ENCODE measurements at places on chromosomes 16 and 17.
A peak's percentile ranks its signal among the peaks of the same experiment; 100 is the strongest.

DNA sequence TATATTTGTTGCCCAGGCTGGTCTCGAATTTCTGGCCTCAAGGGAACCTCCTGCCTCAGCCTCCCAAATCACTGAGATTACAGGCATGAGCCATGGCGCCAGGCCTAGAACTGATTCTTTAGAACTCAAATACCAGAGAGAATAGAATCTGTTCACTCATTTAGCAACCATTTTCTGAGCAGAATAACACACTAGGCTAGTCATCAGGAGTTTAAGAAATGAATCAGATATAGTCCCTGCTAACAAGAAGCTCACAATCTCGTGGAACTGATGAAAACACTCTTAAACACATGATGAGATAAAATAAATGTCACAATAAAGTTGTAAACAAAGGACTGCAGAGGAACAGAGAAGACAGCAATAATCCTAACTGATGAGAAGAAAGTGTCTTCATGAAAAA lies 55.8 kb upstream of the ADCY9 start:
- no peak for DNase-seq

DNA sequence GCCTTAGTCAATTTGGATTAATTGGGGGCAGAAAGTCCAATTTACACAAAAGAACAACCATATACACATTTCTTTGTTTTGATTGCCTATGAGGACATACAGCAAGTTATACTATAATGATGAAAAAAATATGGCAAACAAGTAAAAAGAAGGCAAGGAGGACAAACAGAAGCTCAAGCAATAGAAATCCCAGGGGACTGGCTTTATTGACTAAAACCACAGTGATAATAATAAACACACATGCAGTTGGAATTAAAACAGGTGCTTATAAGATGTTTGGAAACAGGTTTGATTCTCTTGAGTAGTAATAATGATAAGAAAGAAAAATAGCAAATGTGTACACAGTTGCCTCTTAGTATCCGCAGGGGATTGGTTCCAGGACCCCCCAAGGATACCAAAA lies 176.4 kb downstream of the SHISA9 start:
- no peak for DNase-seq

DNA sequence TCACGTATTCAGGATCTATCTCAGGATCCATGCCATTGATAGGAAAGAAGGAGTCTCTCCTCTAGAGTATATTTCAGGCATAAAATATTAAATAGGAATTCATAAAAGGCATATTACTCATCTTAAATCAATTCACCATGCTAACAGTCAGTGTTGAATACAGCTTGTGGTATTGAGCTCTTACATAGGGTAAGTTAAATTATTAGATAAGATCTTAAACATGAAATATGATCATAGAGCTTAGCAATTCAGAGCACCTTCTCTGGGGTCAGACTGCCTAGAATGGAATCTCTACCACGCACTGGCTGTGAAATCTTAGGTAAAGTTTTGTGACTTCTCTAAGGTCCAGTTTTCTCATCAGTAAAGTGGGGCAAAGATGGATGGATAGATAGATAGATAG lies 20.7 kb downstream of the MARCHF10 start:
- DNase-seq: no peak

GRCh38 chr17:62572488-62572887 lies 55.0 kb upstream of the MRC2 start:
- DNase-seq: no peak

- DNase-seq: no peak
Measured at GRCh38 chr17:73823684-73824083, 179.4 kb upstream of the SDK2 start.

DNA sequence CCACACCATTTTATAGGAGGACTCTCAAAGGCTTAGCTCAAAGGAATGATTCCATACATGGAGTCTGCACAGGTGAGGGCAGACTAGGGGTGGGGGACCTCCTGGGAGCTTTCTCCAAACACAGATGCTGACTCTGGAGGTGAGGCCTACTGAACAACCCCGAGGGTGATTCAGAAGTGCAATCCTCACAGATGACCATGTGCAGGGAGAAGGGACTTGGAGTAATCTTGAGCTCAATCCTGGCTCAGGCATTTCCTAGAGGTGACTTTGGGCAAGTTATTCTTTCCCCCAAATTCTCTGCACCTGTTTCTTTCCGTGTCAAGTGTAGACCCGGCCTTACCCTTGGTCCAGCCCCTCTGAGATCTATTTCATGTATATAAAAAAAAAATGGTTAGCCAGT lies 401.5 kb downstream of the SLC39A11 start:
- DNase-seq: no peak

DNA sequence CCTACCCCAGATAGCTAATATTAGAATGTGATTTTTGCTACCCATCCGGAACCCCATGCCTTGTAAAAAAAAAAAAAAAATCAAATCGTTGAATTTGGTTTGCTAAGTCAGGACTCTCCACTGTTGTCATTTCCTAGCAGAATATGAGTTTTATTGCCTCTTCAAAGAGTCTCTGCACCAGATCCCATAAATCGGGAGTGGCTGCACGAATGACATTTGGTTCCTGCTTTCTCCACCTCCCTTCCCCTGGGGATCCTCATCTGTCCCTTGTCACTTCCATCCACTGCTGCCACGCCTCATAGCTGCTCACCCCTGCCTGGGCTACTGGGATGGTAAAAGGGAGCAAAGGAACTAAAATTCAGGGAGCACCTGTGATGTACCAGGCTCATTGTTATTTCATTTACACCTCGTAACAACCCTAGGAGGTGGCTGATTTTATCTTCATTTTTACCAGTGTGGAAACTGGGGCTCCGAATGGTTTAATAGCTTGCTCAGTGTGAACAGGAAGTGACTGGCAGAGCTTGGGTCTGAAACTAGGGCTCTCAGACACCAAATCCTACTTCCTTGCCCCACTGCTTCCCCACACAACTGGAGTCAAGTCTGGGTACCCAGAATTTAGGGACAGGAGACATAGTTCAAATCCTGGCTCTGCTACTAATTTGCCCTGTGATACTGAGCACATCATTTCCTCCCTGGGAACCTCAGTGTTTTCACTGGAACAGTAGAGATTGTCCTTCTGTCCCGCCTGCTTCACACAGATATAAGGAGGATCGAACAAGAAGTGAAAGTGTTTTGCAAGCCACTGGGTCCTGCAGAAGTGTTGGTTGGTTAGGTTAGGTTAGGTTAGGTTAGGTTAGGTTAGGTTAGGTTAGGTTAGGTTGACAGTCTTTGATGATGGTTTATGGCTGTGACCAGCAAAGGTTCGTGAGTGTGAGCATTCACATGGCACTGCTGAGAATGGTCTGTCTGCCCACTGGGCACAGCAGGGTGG lies 585 bp upstream of the KRT36 start:
- no peak for DNase-seq

DNA sequence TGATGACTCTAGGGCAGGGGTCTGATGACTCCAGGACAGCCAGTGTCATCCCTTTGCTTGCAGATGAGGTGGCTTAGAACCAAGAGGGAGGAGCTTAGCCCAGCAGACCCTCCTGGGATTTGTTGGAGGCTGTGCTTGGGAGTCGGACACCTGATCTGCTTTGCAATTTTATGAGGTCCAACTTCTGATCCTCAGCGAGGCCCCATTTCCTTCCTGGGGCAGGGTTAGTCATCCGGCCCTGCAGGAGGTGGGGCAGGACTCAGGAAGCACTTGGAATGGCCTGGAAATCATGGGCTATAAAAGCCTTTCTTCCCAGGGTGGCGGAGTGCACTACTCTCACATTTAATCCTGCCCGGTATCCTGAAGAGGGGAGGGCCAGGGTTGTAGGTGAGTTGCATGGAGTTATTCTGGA lies 168.5 kb downstream of the MSI2 start:
- no peak for DNase-seq

GRCh38 chr17:64158406-64158805 lies 28.5 kb upstream of the ERN1 start:
- DNase-seq: no peak

DNA sequence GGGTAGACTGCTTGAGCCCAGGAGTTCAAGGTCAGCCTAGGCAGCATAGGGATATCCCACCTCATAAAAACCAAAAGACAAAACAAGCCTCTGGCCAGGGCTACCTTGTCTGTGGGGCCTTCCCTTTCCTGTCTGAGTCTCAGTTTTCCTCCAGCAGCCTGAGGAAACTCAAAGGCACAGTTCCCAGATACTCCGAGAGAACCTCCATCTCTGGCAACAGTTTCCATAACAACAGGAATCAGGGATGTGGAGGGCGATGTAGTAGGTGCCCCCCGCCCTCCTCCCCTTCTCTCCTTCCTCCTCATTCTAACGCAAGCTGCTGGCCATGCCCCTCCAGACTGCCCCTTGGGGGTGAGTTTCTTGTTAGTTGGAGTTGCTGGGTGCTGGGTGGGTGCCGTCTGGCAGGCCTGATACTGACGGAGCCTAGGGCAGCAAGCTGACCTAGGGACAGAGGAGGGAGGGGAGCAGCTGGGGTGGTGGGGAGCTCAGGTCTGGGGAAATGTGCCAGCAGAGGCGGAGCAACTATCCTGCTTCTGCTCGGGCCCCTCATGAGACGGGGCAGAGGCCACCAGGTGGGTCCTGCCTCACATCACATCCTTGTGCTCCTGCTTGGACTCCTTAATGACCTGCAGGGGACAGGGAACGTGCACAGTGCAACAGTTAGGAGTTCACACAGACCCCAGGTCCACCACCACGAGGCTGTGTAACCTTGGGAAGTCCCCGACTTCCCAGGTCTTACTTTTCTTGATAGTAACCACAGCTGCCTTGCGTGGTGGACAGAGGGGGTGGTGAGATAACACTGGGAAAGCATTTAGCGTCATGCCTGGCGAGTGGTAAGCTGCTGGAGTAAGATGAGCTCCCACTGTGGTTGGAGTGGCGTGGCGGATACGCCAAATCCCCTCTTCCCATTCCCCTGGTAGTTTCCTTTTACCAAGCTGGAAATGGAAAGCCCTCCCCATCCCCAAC lies 7.8 kb upstream of the EFTUD2 start:
- no peak for DNase-seq

- DNase-seq: no peak
Measured at GRCh38 chr17:82149401-82150099, 51.5 kb upstream of the FASN start.

DNA sequence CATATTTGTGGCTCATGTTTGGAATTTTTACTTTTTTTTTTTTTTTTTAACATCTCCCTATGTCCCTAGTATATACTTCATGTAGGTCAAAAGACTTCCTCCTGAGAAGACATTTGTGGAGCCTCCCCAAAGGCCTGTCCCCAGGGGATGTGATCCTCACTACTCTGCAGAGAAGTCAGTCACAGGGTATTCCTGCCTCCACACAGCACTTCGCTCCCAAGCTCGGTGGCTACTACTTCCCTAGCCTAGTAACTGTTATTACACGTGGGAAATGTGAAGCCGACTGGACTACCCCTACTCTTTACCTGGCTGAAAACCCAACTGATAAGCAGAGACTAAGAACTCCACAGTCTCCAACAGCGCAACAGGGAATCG lies 116.8 kb downstream of the HIC1 start:
- no peak for DNase-seq

DNA sequence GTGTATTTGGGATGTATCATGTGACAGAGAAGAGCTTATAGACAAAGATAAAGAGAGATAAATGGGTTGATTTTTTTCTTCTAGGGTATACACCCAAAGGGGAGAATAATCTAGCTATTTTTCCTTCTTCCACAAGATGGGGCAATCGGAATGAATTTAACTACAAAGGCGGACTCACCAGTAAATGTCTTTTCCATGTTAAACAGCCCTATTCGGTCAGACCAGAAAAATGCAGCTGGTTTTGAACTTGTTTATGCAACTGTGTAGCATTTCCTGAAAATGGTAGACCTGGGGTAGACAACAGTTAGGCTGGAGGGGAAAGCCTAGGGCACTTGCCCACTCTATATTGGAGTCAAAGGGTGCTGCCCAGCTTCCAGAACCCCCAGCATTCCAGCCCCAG lies 477.1 kb downstream of the TOX3 start:
- no peak for DNase-seq

DNA sequence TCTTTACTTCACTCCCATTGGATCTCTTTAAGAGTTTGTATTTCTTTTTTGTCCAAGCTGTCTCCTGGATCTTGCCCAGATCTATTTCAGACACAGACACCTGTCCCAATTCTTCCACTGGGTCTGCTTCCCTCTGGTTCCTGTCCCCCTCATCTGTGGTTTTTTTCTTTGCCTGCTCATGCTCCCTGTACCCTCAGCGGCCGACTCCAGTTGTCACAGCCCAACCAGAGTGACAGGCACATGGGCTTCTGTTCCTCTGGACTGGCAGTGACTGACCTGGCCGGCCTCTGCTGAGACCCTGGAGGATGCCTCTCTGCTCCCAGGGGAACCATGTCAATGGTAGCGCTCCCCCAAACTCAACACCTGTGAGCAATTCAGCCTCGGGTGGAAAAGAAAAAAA lies 142.6 kb downstream of the WSCD1 start:
- no peak for DNase-seq

GRCh38 chr16:65574326-65574966 lies 452.6 kb upstream of the CDH11 start:
- no peak for DNase-seq

- DNase-seq: no peak
Measured at GRCh38 chr17:10118788-10119130, 79.6 kb downstream of the GAS7 start.

- DNase-seq: no peak
Measured at GRCh38 chr17:61279476-61280145, 120.0 kb upstream of the TBX2 start.

DNA sequence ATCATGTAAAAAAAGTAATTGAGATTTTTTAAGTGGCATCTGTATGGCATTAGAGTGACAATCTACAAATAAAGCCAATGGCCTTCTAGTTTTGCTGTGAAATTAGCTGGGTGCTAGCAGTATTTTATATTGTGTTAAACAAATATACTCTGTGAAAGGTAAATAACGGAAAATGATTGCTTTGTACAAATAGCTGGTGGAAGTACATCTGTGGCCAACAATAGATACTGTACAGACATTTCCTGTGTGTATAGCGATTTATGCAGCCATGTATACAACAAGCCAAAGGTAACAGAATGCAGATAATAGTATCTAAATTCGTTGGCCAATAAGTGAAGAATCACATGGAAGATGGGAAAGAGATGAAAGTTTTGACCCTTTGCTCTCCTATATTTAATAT lies 26.6 kb downstream of the IQCK start:
- DNase-seq: no peak

DNA sequence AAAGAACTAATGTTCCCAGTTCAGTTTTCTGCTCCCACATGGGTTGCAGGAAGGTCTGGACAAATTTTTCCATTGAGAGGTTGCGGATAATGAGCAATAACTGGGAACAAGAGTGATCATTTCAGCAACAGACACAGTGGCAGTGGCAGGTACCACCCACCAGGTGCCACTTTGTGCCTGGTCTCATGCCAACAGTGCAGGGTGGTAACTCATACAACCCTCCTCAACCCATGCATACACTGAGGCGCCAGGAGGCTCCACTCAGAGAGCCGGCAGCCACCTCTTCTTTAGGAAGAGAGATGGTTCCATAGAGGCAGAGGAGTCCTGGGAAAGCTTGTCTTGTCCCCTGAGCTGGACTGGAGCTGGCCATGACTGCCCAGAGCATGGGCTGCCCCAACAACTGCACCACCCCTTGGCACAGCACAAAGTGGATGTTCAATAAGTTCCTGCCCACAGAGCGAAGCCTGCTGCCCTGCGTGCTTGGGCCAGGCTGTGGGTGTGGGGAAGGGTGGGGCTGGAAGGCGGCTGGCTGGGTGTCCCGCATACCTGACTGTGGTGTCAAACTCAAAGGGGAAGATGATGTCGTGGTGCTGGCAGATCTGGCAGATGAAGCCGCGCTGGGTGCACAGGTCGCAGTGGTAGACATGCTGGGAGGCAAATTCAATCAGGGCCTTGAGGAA lies 6.4 kb upstream of the ARHGAP27 start:
- DNase-seq: peak; percentile 74
